Suppressor macrophage treated with lipopolysaccharide for 1 hour (primary cell): ENCODE measurements at places on chromosomes 13 and 19.

DNA sequence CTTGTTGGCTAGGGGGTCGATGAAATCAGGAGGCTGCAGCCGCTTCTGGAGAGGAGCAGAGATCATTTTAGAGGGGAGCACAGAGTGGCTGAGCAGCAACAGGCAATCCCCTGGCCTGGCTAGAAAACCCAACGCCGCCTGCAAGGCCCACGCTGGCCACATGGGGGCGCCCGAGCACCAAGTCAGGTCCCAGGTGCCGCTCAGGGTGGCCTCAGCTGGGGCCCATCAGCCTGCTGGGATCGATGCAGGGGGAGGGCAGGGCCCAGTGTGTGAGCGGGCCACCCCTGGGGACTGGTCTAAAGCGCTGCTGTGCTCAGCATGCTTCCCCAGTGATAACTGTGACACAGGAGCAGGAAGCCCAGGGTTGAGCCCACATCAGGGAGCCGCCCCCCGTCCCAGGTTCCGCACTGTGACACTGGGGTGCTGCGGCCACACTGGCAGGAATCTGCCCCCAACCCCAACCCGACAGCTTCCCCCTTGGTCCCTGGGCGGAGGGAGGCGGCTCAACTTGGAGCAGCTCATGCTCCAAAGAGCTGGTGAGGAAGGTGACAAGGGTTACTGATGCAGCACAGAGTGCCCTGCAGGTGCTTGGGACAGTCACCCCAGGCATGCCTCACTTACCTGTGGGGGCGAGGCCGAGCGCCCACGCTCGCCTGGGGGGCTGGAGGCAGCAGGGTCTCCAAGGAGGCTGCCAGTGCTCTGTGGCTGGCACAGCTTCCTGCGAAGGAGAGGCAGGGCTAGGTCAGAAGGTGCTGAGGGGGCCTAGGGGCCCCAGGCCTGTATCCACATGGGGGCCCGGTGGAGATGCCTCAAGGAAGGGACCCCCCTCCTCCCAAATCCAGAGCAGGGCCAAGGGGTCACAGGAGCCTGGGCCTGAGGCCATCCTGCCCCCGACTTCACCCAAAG lies 13.3 kb upstream of the ISYNA1 start:
- peak; percentile 88 for DNase-seq

GRCh38 chr19:52196256-52196967 lies 6.6 kb downstream of the PPP2R1A start:
- no peak for DNase-seq

GRCh38 chr13:49218493-49219051 lies 1.6 kb upstream of the MLNR start:
- no peak for DNase-seq

GRCh38 chr13:113460599-113460998 lies 7.3 kb upstream of the ADPRHL1 start:
- DNase-seq = no peak

- DNase-seq = no peak
Observed at GRCh38 chr13:114154476-114154875, 22.1 kb upstream of the RASA3 start.

GRCh38 chr19:33736787-33737186 lies 59.9 kb upstream of the KCTD15 start:
- no peak for DNase-seq
